ENCODE measurements at places on chromosomes 7 and 10.
A peak's percentile ranks its signal among the peaks of the same experiment; 100 is the strongest.

GRCh38 chr7:151905766-151906165, 28.9 kb upstream of the PRKAG2 start:
- no peak for DNase-seq

DNA sequence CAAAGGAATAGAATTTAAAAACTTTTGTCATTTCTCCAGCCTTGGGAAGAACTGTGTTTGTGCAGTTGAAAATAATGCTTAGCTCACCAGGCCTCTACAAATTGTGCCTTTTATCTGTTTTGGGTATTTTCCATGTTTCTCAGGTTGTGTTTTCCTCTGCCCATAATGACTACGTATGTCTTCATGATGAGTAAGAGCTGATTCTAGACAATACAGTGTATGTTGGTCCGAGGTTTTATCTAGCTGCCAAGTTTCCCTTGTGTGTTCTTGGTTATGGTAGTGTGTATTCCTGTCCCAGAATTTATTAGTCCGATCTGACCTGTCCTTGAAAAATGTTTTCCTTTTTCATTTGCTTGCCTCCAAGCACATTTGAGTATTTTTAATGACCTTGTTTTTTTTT, 83.7 kb upstream of the GLCCI1 start:
- DNase-seq = no peak

DNA sequence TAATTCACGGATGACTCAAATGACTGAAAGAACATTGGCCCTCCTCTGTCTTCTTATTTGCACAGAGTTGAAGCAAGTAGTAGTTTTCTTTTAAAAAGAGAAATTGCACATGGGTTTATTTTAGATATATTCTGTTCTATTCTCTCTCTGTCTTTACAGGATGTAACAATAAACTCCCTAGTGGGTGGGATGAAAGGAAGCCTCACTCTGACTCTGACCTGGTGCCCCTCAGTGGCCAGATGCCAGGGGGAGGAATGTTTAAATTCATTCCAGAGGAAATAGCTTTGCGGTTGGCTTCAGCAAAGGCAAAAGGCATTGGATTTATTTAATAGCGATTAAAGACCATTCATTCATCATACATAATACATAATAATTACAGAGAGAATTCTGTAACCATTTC, 156.4 kb upstream of the MTPN start:
- DNase-seq = no peak

GRCh38 chr7:134016223-134016941, 110.8 kb upstream of the LRGUK start:
- peak; percentile 12 for DNase-seq

DNA sequence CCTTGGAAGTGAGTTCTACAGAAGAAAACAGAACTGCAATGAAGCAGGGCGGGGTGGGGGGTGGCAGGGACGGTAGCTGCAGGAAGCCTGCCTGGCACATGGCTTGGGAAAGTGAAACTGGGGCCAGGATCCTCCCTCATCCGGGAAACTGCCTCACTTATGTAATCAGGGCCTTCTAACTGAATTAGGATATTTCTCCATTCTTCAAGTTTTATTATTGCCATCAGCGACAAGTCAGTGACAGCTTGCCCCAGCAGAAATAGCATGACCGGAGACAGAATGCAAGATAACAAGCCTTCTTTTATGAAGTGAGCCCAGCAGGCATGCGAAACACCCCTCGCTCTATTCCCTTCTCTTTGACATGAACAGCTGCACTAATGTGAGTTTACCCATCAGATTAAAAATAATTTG, 77.5 kb upstream of the CACUL1 start:
- DNase-seq = no peak

- no peak for DNase-seq
These were observed 78.0 kb upstream of the C1QL3 start for GRCh38 chr10:16599662-16600061.

DNA sequence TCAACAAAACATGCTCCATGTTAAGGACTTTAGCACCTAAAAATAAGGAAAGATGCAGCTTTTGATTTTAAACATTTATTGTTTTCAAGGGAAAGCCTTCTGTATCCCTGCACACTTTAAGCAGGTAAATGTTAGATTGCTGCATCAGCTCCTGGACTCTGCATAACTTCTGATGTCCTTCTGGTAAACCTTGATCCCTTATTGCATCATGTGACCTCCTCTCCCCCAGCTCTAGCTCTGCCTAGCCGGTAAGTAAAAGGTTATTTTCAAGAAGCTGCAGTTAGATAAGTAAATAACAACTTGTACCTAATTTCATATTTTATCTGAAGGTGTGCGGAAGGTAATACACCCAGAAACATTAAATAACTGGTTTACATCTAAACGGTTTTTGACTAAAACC, 37.5 kb downstream of the PDK4 start:
- DNase-seq = no peak

GRCh38 chr10:107434201-107434600, 269.7 kb upstream of the SORCS1 start:
- DNase-seq = no peak

DNA sequence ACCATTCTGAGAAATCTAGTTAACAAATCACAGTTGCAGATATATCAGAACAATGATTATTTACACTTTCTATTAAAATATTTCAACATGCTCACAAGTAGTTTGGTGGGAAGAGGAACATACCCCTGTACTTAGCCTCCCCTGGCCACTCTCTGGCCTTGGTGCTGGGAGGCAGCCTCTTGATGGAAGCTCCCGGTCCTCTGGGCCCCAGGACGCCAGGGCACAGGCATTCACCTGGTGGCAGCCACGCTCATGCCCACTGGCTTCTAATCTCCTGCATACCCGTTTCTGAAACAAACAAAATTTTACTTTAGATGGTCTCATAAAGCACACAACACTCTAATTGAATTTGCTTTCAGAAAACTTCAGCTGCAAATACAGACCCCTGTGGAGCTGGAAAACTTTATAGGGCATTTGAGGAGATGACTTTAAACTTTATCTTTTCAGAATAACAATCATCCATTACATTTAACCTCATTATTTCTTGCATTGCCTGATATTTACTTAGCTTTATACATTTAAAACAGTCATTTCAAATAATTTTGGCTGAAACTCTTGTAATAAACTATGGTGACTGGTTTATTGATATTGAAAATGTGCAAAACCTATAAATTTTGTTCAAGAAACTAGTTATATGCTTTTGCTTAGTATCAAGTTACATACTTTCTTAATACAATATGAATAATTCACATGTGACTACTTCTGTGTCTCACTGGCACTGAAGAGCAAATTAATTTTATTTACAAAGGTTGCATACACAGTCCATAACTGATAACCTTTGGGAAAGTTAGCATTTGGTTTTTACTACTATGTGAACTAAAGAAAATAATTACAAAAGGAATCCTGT, 30.8 kb downstream of the C10orf143 start:
- DNase-seq = no peak

GRCh38 chr10:10865913-10866312, 151.8 kb upstream of the CELF2 start:
- no peak for DNase-seq

DNA sequence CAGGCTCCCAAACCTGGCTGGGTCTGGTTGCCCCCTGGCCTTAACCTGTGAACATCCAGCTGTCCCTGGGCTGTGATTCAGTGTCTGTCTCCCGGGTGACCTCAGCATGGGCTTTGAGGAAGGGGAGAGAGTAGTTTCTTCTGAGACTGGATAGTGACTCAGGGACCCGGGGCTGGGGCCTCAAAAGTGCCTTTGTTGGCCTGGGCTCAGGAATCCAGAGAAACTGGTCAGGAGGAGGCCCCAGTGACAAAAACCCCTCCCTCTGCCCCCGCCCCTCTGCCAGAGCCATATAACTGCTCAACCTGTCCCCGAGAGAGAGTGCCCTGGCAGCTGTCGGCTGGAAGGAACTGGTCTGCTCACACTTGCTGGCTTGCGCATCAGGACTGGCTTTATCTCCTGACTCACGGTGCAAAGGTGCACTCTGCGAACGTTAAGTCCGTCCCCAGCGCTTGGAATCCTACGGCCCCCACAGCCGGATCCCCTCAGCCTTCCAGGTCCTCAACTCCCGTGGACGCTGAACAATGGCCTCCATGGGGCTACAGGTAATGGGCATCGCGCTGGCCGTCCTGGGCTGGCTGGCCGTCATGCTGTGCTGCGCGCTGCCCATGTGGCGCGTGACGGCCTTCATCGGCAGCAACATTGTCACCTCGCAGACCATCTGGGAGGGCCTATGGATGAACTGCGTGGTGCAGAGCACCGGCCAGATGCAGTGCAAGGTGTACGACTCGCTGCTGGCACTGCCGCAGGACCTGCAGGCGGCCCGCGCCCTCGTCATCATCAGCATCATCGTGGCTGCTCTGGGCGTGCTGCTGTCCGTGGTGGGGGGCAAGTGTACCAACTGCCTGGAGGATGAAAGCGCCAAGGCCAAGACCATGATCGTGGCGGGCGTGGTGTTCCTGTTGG, at the start of gene CLDN4:
CLDN4 (plus strand) TSS at position 316 of the 903 bp plus-strand sequence; CDS start at position 522, 206 bp downstream.
- peak; percentile 93 for DNase-seq

DNA sequence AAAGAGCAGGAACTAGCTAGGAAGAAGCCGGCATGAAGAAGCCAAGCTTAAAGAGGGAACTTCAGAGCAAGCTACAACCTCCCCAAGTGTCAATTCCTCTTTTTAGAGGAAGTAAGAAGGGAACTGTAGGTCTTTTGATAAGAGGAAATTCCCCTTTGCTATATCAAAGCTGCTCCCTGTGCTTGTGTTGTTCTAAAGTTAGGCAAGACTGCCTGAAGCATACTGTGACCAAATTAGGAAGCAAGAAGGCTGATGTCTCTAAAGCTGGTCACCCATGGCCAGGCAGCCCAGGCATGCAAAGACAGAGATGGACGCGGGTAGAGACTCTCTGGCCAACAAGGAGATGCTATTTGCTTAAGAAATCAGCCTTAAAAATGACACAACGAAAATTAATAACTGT, 87.9 kb downstream of the RNF216 start:
- DNase-seq = no peak

DNA sequence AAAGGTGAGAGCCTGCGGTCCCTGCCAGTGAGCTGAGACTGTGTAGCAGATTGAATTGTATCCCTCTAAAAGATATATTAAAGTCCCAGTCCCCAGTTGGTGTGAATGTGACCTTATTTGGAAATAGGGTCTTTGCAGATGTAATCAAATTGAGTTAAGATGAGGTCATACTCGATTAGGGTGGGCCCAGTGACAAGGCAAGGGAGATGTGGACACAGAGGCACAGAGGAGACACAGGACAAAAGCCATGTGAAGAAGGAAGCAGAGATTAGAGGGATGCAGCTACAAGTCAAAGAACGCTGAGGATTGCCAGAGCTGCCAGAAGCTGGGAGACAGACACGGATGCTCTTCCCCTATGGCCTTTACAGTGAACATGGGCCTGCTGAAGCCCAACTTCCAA, 104.3 kb downstream of the CLEC2L start:
- DNase-seq = no peak

DNA sequence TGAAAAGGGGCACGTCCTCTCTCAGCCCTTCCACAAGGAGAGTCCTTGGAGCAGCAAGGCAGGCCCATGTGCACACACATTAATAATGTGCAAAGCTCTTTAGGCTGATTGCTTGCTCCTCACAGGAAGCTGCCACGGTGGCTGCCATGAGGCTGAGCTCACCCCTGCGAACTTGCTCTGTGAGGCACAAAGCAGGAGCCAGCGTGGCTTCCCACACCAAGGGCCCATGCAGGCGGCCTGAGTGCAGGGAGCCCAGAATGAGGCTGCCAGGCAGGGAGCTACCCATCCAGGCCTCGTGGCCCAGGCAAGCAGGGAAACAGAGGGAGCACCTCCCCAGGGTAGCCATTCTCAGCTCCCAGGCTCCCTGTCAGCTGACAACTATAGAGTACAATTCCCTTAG, 242.9 kb downstream of the GRID1 start:
- no peak for DNase-seq

DNA sequence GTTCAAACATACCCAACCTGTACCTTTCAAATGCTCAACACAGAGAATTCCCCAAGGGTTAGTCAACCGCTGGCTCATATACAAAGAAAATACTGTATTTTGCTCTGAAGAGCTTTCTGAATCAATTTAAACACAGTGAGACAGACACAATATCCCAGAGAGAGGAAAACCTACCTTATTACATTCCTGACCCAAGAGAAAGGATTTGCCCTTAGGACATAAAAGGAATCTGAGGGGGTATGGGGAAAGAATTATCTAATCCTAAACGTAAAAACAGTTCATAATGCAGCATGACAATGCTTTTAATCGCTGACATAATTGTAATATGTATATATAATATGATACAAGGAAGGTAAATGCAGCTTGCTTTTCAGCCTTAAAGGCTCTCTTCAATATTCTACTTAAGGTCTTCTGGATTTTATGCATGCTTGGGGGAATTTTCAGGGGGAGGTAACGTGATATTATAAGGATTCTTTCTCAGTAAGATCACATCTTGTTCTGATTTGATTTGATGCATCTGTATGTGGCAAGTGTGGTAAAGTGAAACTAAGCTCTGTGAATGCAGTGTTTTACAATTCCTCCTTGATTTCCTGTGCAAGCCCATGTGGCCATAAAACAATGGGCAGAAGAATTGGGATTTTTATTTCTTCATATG, 240.5 kb downstream of the GLI3 start:
- no peak for DNase-seq

GRCh38 chr7:96299496-96299895, 22.4 kb downstream of the SLC25A13 start:
- DNase-seq = no peak

- no peak for DNase-seq
These were observed 132.9 kb downstream of the FZD1 start for GRCh38 chr7:91397096-91397495.

DNA sequence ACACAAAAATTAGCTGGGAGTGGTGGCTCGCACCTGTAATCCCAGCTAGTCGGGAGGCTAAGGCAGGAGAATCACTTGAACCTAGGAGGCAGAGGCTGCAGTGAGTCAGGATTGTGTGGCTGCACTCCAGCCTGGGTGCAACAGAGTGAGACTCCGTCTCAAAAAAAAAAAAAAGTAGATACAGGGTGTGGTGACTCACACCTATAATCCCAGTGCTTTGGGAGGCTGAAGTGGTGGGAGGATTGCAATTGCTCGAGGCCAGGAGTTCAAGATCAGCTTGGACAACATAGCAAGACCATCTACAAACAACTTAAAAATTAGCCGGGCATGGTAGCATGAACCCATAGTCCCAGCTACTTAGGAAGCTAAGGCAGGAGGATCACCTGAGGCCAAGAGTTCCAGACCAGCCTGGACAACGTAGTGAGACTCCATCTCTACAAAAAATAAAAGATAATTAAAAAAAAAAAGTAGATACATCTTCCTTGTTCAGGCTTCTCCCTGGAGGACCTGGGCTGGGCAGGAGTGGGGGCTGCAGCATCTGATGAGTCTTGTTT, 2.0 kb downstream of the MOSPD3 start:
- DNase-seq = no peak

- DNase-seq = no peak
These were observed 141.6 kb upstream of the WNT16 start for GRCh38 chr7:121187222-121187621.

- DNase-seq = no peak
These were observed 7.8 kb upstream of the SRRM3 start for GRCh38 chr7:76193883-76194282.

DNA sequence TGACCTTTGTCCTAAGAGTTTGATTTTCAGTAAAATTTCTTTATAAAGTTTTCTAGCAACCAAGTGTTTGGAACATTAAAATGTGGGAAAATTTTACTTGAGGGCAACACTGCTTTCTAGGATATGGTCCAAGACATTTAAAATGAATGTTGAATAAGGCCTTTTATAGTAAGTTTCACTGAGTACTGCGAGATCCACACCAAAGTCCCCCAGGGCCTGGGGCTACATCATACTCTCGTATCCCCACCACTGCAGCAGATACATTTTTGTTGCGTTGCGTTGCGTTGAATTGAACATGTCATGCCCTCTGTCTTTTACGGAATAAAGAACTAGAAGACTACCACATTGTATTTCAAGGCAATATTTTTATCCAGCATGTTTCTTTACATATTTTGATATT, 44.5 kb downstream of the PRTFDC1 start:
- no peak for DNase-seq

- no peak for DNase-seq
These were observed 77.1 kb downstream of the KCNMA1 start for GRCh38 chr10:77560471-77560870.
